Uterine smooth muscle cell (primary cell): ENCODE measurements at places on chromosomes 13 and 19. TPM values are rescaled to one million over a fixed set of nuclear protein-coding genes. Genes with fewer than 3 reads are reported as not detected.

Gene FXYD7
- not detected in 2 replicates for total RNA-seq

Gene NMRK2
- total RNA-seq, result not detected in 2 replicates

Gene SHANK1
- 13.0 and 26.0 TPM in 2 replicates for total RNA-seq

Gene LILRA1
- total RNA-seq, result not detected in 2 replicates

Gene TPGS1
- 45.9 and 50.1 TPM in 2 replicates for total RNA-seq

Gene FSD1
- total RNA-seq, result 15.5 and 24.5 TPM in 2 replicates

Gene CEACAM16
- not detected in 2 replicates for total RNA-seq

Gene OSCAR
- 0.22 and 0.50 TPM in 2 replicates for total RNA-seq

Gene EPS8L1
- total RNA-seq, result 0.75 and 1.8 TPM in 2 replicates

Gene GJA3
- 0.44 and 0.87 TPM in 2 replicates for total RNA-seq

Gene DCT
- under 0.01 and 0.12 TPM in 2 replicates for total RNA-seq

Gene ZIC5
- not detected in 2 replicates for total RNA-seq

Gene CYP4F11
- total RNA-seq, result not detected in 2 replicates

Gene CEACAM3
- total RNA-seq, result not detected in 2 replicates

Gene ZNF567
- total RNA-seq, result 4.0 and 7.9 TPM in 2 replicates
